Brain microvascular endothelial cell (primary cell): ENCODE measurements at places on chromosomes 4 and X.
A peak's percentile ranks its signal among the peaks of the same experiment; 100 is the strongest.

- DNase-seq = no peak
These were observed 58.4 kb downstream of the RXFP1 start for GRCh38 chr4:158580064-158580463.

DNA sequence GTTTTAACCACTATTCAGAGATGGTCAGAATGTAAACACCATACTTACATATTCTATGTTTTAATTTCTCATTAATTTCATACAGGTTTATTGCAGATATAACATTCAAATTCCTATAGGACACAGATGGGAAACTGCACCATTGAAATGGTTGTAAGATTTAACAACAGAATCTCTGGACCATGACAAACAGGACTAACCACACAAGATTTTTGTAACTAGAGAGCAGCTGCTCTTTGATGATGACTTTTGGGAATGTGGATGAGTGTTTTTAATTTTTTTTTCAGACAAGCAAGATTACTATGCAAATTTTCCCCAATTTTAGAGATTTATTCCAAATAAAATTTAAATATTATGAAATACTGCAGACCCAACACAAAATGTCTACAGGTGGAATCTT lies 610.2 kb downstream of the PCDH18 start:
- no peak for DNase-seq

GRCh38 chrX:54030329-54030728 lies 13.9 kb downstream of the PHF8 start:
- DNase-seq = no peak

- peak; percentile 27 for DNase-seq
These were observed at the start of gene FAM47E for GRCh38 chr4:76251441-76252270. Gene FAM47E, plus strand, starts transcription at chr4:76251721. Its CDS starts 26 bp downstream, at chr4:76251747.

- no peak for DNase-seq
These were observed 722 bp downstream of the FGF16 start for GRCh38 chrX:77447653-77448569.

DNA sequence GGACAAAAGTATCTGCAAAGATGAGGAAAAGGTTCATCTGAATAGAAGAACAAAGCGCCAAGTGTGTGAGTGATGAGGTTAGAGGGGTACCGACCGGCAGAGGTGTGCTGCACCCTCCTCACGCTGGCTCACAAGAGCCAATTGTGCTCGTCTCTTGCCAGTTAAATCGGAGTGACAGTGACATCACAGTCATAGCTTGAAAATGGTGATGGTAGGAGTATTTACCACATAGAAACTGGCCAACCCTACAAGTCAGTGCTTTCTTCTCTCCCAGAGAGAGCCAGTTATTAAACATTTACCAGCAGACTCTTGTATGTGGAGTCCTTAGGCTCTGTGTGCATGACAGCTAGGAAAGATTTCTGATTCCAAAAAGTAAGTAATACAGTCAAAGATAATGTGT lies 32.4 kb downstream of the CLDN22 start:
- no peak for DNase-seq

DNA sequence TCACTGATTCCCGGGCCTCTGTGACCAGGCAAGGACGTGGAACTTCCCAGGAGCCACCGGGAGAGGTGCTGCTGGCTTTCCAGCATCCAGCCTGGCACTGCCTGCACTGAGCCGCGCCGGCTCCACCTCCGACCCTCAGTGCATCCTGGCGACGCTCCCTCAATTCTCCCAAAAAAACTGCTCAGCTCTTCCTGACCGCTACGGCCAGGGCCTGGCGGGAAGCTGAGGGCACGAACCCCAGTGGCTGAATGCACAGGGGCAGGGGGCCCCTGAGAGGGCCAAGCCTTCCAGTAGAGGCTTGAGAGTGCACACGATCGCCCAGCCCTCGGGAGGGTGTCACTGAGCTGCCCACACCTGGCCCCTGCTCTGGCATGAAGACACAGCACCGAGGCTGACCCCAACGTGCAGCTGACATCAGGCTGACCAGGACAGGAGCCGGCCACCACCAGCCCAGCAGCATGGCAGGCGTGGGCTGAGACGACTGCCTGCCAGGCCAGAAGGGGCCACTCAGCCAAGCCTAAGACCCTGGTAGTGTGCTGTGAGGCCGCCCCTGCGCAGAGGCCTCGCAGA lies 6.9 kb downstream of the CTBP1 start:
- no peak for DNase-seq

GRCh38 chr4:66929748-66930147 lies 615.6 kb downstream of the CENPC start:
- no peak for DNase-seq

GRCh38 chrX:10797466-10797865 lies 177.1 kb upstream of the MID1 start:
- DNase-seq = peak; percentile 1

DNA sequence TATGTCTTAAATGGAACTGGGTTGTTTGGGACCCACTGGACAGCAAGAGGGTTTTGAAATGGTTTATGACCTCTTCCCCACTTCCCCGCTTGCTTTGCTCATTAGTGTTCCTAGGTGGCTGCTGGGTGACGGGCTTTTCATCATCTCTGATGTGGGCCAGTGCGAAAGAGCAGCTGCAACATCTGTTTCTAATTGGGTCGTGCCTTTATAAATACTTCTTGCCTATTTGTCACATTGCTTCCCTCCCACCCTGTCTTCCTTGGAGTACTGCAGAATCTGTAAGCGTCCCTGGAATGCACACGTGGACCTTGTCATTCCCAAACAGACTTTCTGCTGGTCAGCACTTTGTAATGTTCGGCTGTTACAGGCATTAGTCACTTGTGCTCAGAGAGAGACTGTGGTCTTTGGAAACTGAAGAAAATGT lies 35.2 kb downstream of the SEPTIN11 start:
- peak; percentile 99 for DNase-seq

- peak; percentile 60 for DNase-seq
These were observed 103.8 kb downstream of the LUZP4 start for GRCh38 chrX:115393271-115393670.

- no peak for DNase-seq
These were observed 135.4 kb upstream of the GNPDA2 start for GRCh38 chr4:44861756-44862155.

- DNase-seq = no peak
These were observed 175.2 kb upstream of the TET2 start for GRCh38 chr4:104971462-104971861.

- DNase-seq = peak; percentile 49
These were observed 50.0 kb downstream of the COX18 start for GRCh38 chr4:73019462-73020047.

DNA sequence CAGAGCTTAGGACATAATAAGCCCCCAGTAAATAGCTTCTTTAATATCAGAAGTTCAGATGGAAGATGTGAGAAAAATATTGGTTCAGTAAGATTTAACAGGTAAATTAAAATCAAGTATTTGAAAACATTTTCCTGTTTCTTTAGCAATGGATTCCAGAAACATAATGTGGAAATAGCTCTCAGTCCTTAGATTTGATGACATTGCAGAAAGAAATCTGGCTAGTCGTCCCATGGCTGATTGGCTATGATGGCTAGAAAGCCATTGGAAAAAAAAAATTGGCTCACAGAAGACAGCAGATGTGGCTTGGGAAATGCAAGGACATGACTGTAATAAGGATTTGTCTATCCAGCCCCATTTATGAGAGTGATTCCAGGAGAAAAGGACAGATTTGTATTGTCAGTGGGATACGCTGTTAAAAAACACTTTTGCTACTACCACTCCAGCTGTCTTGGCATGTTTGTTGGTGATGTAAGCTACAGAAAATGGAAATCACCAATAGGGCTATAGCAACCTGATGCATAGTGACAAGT lies 78.3 kb downstream of the AR start:
- no peak for DNase-seq

GRCh38 chr4:70488748-70489147 lies 16.8 kb downstream of the MUC7 start:
- no peak for DNase-seq

GRCh38 chrX:40434443-40434842 lies 146.3 kb upstream of the ATP6AP2 start:
- DNase-seq = no peak

DNA sequence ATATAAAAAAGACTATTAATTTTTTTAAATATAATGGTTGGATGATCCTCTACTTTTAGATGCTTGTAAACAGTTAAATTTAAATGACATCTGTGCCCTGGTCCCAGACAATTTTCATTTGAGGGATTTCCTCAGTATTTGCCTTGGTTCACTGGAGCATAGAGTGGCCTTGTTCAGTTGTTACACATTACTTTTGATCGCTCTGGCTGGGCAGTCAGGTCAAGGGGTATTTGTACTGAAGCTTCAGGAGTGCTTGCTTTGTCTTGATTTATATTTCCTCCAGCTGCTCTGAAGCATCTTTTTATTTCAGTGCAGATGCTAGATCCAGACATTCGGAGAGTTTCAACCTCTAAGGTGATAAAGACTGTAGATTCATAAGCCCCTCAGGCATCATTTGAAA lies 50.0 kb downstream of the COMMD8 start:
- no peak for DNase-seq

GRCh38 chr4:15054541-15054940 lies 52.3 kb downstream of the CPEB2 start:
- DNase-seq = no peak

DNA sequence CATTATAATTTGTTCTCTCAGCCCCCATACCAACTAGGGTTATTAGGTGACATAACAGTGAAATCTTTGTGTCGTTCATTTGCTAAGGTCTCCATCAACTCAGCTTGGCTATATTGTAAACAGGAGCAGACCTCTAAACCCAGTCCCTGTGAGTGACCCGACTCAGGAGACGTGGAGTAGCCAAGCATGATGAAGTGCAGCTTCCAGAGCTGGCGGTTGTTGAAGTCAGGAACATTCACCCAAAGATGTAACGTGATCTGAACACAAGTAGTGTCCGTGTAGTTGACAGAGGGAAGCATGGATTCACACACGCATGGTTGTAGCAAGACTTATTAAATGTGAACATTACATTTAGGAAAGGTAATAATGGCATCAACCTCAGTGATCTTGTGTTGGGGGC lies 102.3 kb downstream of the FAM193A start:
- no peak for DNase-seq

DNA sequence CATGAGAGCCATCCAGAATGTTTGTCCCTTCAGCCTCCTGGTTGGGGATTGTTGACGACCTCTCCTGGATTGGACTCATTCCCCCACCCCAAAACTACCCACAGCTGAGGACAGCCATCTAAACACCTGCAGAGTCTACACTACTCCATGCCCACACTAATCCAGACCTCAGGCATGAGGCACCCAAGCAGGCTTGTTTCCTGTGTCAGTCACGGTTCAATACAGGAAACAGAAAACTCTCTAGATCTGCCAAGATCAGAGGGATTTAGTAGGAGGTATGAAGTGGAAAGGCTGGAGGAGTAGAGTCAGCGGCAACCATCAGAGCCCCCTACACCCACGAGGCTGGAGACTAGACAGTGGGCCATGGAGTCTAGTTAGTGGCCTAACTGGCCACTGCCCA lies 37.7 kb downstream of the HAND2 start:
- DNase-seq = no peak

- DNase-seq = no peak
These were observed 91.8 kb upstream of the POU3F4 start for GRCh38 chrX:83416273-83416672.

DNA sequence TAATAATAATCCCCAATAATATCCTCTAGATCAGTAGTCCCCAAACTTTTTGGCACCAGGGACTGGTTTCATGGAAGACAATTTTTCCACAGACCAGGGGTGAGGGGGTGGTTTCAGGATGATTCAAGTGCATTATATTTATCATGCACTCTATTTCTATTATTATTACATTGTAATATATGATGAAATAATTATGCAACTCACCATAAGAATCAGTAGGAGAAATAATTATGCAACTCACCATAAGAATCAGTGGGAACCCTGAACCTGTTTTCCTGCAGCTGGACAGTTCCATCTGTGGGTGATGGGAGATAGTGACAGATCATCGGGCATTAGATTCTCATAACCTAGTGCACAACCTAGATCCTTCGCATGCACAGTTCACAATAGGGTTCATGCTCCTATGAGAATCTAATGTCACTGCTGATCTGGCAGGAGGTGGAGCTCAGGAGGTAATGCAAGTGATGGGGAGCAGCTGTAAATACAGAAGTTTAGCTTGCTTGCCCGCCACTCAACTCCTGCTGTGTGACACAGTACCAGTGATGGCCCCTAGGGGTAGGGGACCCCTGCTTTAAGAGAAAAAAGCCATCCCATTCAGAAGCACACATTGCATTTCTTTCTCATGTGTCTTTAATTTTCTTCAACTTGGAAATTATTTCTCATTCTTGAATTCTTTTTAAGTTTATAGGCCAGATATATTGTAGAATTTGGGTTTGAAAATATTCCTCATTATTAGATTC lies 16.0 kb upstream of the SH3RF1 start:
- DNase-seq = no peak

- peak; percentile 36 for DNase-seq
These were observed 48.1 kb downstream of the DCLK2 start for GRCh38 chr4:150126201-150126863.

DNA sequence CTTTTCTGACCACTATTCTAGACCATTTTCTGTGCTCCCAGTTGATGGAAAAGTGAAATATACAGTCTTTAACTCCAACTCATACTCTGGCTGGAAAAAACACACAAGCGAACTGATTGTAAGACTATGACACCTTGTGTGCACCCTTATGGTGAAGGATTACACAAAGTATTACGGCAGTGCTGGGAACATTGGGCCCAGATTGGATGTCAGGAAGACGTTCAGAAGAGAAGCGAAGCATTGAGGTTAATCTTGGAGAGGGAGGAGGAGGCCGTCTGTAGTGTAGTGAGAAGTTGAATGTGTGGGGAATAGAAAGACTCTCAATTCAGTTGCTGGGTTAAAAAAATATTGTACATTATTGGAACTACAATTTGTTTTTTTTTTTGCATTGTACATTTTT lies 50.0 kb downstream of the GRIA2 start:
- no peak for DNase-seq

- no peak for DNase-seq
These were observed 12.5 kb downstream of the RFC1 start for GRCh38 chr4:39353478-39354253.

GRCh38 chr4:165915215-165915614 lies 42.2 kb downstream of the TLL1 start:
- no peak for DNase-seq

DNA sequence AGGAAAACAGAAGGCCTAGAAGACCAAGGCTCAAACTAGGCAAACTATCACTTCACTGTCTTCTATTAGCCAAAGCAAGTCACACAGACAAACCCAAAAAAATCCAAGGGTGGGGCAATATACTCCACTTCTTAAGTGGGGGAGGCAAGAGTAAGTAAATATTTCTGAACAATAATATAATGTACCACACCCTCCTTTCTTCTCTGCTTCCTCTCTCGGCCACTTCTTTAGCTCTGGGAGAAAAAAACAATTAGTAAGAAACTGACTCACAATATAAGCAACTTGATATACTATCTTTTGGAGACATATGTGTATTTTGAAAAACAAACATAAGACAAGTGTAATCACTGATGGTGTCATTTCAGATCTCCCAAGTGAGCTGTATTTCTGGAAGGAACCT lies 14.8 kb downstream of the DCAF8L1 start:
- no peak for DNase-seq

- no peak for DNase-seq
These were observed 37.4 kb upstream of the SMIM10L2A start for GRCh38 chrX:135384161-135384836.

- DNase-seq = peak; percentile 64
These were observed 10.0 kb upstream of the OPHN1 start for GRCh38 chrX:68443155-68443868.

GRCh38 chr4:16636912-16637630 lies 261.4 kb downstream of the LDB2 start:
- DNase-seq = no peak

- DNase-seq = no peak
These were observed 661 bp downstream of the SPIN4 start for GRCh38 chrX:63350465-63350877.
